Umbilical cord (tissue), 2 donors: ENCODE measurements at places on chromosomes 2 and 18. TPM values are rescaled to one million over a fixed set of nuclear protein-coding genes. Genes with fewer than 3 reads are reported as not detected.

Gene ZSWIM2
- total RNA-seq, result 0.96 TPM

GRCh38 chr2:182980115-182980514, 58.1 kb downstream of the NCKAP1 start:
- DNase-seq, result peak; percentile 47

DNA sequence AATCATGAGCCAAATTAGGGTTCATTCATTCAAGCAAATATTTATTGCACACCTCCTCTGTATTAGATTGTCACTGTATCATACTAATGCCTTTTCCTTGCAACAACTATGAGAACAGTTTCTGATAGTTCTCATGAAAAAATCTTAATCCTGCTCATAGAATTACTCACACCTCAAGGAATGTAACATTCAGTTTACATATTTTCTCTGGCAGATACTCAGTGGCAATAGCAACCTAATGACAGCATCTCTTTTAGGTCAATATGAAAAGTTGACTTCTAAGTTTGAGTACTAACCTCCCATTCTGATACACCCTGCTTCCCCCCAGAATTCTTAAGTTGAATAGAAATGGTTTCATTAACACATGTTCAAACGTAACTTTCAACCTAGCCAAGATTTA, 132.0 kb downstream of the VWC2L start:
- no peak for DNase-seq

GRCh38 chr2:200156166-200156835, 150.2 kb upstream of the SPATS2L start:
- DNase-seq, result no peak

GRCh38 chr2:17249249-17249648, 269.0 kb downstream of the RAD51AP2 start:
- DNase-seq, result no peak

Gene HDLBP
- total RNA-seq, result 1,280 TPM

DNA sequence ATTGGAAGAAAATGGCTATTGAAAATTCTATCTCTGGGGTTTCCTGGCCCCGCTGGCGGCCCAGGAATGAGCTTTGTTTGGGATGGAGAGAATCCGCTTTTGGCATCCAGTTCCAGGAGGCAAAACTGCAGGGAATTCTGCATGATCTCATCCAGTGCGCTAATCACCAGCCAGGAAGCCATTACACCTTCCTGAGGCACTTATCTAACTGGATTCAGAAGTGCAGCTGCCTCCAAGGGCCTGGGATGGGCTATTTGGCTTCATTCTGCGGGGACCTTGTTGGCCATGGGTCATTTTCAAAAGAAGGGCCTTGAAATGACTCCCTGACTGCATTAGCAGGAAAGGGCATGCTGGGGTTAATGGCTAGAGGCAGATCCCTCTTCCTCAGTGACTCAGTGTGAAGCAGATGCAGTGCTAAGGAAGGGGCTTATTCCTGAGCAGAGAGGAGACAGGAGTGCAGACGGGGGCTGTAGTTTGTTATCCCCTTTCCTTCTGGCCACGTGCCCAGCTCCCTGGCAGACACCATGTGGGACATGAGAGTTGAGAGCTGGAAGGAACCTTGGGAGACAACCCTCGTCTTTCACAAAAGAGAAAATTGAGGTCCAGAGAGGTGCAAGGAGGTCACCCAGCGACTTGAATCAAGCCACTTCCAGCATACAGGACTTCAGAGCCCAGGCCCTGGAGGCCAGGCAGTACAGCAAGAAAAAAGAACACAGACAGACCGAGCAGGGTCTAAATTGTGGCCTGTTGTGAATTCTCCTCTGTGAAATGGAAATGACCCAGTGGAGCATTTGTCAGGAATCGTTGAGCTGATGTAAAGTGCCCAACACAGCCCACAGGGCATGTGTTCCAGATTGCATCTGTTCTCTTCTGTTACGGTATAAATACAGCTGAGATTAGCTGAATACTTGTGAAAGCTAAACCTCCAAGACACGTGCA, 161.8 kb downstream of the PRKCE start:
- DNase-seq, result peak; percentile 85

DNA sequence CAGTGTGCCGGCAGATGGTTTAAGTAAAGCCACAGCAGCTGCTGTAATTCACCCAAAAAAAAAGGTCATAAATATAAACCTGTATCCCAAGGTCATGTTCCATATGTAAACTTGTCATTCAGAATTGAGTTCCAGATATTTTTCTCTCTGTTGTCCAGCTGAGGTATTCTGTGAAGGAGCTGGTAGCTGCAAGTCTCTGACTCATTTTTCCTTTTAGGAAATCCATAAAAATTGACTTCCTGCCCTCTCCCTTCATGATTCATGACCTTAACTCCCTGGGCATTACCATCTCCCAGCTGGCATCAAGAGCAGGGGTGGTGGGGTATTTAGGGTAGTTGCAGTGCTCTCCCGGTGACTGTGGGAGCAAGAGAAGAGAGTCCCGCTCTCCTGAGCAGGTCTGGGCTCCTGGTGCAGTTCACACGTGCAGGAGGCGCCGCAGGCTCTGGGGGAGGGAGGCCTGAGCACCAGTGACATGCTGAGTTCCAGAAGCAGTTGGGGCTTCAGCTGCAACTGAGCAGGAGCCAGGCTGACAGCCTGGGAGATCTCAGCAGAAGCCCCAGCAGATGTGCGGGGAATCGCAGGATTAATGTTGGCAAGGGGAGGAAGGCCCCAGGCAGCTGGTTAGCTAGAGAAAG, 192.6 kb downstream of the MGAT5 start:
- peak; percentile 87 for DNase-seq

DNA sequence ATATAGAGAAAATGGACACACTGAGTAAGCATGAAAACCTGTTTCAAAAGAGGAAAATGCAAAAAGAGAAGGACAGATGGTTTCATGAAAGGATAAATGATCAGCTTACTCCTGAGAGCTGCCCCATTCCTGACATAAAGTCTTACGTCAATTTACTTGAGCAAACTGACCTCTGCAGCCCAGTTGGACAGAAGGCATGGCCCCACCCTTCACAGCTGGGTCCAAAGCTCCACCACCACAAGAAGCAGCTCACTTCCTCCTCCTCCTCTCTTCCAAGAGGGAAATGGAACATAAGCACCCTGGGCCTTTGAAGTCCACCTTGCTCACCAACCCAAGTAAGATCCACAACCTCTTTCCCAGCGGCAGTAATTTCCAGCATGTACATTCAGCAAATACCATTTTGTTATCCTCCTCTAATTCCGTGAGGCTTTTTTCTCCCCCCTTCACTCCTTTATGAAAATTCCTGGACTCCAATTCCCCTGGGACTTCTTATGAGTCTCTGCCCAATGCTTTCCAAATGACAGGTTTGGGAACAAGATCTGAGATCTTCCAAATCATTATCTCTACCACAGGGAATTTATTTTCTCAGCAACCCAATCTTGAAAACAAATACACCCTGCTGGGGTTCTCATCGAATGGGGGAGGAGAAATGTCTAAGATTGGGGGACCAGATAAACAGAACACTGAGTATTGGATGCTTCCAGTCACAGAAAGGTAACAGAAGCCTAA, 10.1 kb downstream of the COL4A4 start:
- no peak for DNase-seq

DNA sequence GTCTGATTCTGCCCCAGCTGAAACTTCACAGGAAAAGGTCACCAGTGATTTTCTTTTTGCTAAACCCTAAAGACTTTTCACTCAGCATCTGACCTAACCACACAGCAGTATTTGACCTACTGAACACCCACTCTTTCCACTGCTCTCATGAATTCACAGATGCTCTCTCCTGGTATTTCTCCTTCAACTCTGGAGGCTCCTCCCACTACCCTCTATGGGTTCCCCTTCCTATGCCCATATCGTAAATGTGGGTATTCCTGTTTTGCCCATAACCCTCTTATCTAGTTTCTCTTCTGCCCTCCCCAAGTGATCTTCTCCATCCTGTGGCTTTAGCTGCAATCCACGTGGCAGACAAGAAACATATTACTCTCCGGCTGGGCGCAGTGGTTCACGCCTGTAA, 7.6 kb downstream of the PLEKHM3 start:
- DNase-seq, result no peak

Gene SULT1C4
- 17.1 TPM for total RNA-seq

DNA sequence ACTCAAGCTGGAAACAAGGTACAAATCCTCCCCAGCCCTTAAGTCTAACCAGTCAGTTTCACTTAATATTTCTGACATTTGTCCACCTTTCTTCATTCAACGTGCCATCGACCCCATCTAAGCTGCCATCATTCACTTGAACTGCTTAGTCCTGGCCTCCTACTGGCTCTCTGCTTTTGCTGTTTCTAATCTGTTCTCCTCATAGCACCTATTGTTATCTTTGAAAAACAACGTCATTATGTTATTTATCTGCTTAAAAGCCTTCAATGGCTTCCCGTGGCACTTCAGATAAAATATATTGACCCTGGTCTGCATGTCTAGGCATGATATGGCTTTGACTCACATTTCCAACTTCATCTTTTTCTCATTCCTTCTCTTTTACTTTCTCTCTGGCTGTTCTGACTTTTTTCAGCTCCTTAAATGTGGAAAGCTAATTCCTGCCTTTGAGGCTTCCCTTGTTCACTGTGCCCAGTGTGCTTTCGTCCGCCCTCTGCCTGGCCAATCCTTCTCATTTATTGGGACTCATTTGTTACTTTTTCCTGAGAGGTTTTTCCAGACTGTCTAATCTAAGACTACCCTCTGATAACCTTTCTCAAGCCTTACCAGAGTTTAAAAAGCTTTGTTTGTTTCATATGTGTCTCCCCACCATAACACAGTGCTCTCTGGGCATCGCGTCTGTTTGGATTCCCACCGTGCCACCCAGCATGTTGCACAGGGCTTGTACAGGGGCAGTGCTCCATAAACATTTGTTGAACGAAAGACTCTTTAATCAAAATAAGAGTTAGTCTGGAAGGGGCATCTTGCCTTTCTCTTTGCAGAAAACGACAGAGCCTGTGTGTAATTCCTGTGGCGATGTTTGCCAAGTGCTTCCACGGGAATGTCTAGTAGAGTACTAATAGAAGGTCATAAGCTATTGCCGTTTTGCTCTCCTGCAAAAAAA, 183.9 kb downstream of the FMNL2 start:
- DNase-seq, result peak; percentile 63

DNA sequence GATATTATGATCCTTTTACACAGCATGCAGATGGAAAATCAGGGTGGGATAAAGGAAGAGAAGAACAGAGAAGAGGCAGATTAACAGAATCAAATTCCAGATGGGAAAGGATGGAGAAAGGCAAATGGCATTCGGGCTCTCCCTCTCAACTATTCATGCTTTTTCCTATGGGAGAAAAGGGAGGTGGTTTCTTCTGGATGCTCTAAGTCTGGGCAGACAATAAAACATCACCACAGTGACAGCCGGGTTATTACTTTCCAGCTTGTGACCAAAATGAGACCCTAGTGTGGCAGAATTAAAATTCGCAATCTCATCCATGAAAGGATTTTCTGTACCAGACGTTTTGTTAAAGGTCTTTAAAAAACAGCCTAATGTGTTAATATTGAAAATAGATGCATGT, 440.7 kb downstream of the RND3 start:
- DNase-seq, result peak; percentile 27

Gene KCNG2
- 2.6 TPM for total RNA-seq

DNA sequence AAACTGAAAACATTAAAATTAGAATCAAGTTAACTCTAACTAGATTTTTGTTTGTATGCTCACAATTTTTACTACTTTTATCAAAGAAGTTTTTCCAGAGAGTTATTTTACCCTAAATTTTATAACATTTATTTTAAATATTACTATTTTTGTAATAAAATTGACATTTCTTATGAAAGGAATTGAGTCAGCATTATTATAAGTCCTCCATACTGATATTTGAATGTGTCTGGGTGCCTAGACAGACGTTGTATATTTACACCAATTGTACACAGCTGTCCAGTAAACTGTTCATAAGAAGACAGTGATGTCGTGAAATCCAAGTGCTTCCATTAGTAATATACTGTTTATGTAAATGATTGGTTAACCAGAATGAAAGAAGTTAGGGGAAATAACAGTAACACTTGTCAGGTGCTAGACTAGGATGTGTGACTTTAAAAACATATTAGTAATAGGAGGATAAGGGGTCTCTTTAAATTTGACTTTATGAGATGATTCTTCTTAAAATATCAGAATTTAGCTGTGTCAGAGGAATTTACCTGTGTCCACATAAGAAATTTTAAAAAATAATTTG, 73.7 kb downstream of the TANK start:
- no peak for DNase-seq

DNA sequence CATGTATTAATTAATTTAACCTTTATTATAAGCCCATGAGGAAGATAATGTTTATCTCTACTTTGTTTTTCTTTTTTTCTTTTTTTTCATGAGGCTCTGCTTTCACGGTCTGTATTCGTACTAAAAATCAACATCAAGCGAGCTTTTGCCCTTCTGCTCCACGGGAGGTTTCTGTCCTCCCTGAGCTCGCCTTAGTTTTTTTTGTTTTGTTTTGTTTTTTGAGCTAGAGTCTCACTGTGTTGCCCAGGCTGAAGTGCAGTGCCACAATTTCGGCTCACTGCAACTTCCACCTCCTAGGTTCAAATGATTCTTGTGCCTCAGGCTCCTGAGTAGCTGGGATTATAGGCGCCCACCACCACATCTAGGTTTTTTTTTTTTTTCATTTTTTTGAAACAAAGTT, 29.9 kb upstream of the BMPR2 start:
- DNase-seq, result no peak

Gene GRHL1
- 13.2 TPM for total RNA-seq

- DNase-seq, result no peak
Measured at GRCh38 chr18:9334973-9335696, 562 bp downstream of the TWSG1 start.

Gene ABCG8
- 0.96 TPM for total RNA-seq

DNA sequence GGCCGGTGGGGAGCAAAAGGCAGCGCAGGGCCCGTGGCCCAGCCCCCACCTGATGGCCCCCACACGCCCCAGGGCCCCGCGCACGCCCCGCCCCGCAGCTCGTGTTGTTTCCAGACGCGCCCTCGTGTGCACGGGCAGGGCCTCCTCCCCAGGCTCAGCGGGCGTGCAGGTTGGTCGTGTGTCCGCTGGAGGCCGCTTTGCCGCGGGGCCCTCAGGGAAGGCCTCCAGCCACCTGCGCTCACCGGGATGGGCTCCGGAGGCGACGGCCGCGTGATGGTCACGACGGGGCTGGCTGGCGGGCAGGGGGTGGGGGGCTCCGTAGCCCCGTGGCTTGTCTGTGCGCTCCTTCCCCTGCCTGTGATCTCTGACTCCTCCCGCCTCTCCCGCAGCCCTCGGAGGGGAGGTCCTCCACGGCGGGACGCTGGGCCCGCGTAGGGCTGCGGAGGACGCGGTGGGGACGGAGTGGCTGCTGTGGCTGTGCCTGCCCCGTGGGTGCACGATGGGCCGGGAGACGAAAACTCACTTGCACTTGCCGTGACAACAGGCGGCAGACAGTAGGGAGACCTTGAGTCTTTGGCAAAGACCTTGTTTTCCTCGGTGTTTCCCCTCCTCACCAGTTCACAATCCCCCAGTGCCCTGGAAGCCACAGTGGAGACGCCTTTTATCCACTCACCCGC, 67.1 kb downstream of the RTP5 start:
- DNase-seq, result no peak

- no peak for DNase-seq
Measured at GRCh38 chr2:218885981-218886947, 5.6 kb downstream of the WNT10A start.

Gene SRD5A2
- total RNA-seq, result 0.72 TPM

Gene CCDC150
- total RNA-seq, result 30.8 TPM
